ENCODE measurements at places on chromosomes 12 and 14.

DNA sequence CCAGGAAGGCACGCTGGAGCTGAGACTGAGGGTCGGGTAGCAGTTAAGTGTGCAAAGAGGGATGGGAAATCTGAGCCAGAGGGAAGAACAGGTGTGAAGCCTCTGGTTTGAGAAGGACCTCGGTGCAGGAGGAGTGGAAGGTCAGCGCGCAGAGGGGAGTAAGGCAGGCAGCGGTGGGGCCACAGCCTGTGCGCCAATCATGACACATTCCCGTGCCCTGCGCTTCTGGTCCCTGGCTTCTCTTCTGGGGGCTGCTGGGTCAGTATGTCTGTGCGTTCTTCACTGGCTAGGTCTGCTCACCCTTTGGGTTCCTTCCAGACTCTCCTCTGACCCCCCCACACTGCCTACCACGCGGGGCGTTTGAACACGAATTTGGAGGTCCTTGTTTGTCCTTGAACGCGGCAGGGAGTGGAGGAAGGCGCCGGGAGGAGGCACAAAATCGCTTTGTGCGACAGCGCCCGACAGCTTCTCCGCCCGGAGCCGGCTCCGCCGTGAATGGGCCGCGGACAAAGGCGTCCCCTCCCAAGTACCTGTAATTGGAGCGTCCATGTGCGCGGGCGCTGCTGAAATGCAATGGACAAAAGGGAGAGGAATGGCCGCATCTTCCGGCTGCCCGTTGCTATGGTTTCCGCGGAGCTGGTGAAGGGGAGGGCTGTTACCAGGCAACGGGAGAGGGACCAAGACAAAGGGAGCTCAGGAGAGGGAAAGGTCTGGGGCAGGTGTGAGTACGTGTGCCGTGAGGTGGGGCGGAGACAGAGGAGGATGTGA is 207.2 kb upstream of the SRRM4 start:
- DNase-seq: no peak

DNA sequence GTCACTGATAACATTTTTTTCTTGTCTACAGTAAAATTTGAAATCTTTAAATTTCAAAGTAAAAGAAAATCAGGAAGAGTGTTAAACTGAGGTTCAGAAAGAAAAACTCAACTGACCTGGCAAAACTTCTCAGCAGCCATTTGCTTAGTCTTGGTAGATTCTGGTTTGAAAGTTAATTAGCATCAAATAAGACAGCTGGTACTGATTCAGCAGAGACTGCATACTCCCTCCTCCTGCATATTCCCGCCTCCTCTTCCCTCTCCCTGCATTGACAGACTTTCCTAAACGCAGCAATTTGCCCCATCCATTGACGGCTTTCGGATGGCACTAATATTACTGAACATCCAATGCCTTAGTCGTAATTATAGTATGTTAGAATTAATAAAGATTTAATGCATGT is 520.8 kb downstream of the FLRT2 start:
- no peak for DNase-seq

GRCh38 chr14:99790201-99790977 is 2.8 kb upstream of the EML1 start:
- no peak for DNase-seq

GRCh38 chr14:100278702-100279101 is 27.5 kb downstream of the SLC25A29 start:
- DNase-seq: peak; percentile 71

GRCh38 chr12:17527021-17527420 is 563.0 kb downstream of the RERGL start:
- DNase-seq: no peak

DNA sequence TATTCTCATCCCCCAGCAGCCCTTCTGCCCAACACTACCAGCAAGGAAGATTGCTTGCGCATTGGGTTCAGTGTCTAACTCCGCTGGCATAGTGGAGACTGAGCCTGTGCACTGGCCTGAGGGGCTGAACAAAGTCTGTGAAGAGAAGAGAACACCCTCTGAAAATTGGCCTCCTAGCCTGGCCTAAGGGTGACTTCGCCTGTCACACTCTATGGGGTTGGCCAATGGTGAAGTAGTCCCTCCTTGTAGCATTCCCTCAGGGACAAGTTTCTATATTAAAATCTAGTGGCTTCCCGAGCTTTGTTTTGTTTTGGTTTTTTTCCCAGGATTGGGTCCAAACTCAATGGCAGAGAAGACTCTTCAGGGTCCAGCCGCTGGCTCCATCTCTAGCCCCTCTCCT is 49.1 kb upstream of the DAAM1 start:
- no peak for DNase-seq

Data from HTR-8/SVneo (cell line).